GM12865 (cell line): ENCODE measurements at places on chromosomes 12 and 14.
A peak's percentile ranks its signal among the peaks of the same experiment; 100 is the strongest.

DNA sequence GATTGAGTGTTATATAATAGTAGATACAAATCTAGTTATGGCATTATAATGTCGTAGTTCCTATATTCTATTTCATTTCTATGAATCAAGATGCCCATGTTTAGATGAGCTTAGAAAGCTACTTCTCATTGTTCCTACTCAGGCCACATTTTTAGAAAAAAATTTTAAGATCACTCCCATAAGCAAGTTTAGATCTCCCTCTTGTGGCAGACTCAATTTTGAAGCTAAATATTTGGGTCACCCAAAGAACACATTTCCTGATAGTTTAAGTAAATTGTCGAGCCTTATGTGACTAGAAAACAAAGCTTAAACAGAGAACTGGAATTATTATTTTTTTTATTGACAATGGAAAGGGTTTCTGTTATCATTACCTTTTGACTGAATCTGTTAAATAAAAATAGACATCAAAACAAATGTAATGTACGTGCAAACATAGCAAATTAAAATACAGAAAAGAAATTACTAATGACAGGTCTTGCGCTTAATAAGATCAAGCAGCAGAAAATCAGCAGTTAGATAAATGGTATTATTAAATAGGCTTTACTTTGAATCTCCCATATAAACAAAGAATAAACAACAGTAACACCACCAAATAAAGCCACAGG lies 180.2 kb downstream of the ACSS3 start:
- DNase-seq, result peak; percentile 60

- no peak for DNase-seq
Measured at GRCh38 chr12:47634127-47634526, 71.7 kb downstream of the RPAP3 start.

DNA sequence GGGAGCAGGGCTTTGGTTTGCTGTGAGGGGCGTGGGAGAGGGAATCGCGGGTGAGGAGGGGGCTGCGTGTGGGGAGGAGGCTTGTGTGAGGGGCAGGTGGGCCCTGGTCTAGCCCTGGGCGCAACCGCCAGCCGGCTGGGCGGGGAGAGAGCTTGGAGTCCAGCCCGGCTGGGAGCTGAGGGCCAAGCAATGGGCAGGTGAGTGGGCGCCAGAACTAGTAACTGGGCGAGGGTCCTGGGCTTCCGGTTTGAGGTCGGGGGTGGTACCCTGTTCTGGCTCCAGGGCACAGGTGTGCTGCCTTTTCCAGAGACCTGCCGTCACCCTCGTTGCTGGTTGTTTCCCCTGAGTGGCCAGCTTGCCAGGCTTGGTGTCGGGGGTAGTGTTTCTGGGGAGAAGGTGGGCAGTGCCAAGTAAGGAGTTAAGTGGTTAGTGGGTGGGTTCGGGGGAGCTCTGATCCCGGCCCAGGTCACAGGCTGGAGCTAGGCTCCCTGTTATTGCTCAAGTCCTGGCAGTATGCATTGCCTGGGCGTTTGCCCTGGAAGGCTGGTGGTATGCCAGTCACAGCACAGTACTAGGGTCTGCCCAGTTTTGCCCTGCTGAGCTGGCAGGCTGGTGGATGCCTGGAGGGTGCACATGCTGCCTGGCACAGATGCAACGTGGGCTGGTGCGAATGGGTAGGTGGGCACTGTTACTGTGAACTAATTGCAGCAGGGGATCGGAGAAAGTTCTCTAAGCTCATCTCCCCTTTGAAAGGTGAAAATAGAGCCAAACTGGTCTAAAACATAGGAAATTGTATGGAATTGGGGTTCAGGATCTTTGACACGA lies 683 bp downstream of the CIPC start:
- DNase-seq, result no peak

- no peak for DNase-seq
Measured at GRCh38 chr12:132886529-132887477, 602 bp downstream of the CHFR start.

GRCh38 chr14:36176524-36176923 lies at the start of gene PTCSC3:
TSS of gene PTCSC3 (minus strand) at chr14:36176722.
- no peak for DNase-seq

- no peak for DNase-seq
Measured at GRCh38 chr12:12891080-12891880, at the start of gene GPRC5A. TSS of gene GPRC5A (plus strand) at chr12:12891562. CDS start at chr12:12908250, 16,688 bp downstream.

- DNase-seq, result no peak
Measured at GRCh38 chr12:54356951-54357356, 7.3 kb downstream of the GPR84 start.

DNA sequence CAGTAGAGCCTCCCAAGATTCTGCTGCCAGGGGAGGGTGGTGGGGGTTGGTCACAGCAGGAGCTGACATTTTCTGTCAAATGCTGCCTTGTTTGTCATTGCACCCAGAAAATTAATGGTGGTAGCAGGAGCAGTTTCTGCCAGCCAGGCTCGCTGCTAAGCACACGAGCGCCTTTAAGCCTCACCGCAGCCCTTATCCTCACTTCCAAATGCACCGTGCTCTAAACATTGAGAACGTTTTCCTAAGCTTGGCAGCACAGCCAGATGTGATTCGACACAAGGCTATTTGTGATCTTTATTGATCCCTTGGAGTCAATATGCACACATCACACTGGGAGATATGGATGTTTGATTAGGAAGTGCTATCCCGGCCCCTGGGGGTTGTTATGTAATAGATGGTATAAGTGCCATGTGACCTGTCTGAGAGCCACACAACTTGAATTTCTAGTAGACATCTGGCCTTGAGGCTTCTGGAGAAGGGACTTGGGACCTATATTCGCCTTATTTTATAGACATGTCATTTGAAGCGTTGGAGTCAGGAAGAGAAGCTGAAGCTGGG lies 31.6 kb upstream of the BEGAIN start:
- DNase-seq, result no peak

- DNase-seq, result no peak
Measured at GRCh38 chr12:69555461-69555860, 29.8 kb upstream of the CCT2 start.
